Activated T-helper 1 cell treated with anti-CD3 and anti-CD28 coated beads, Interleukin-2, amount 50 U/mL, for 16 hours (primary cell): ENCODE measurements at places on chromosomes 5 and 9.
A peak's percentile ranks its signal among the peaks of the same experiment; 100 is the strongest.

DNA sequence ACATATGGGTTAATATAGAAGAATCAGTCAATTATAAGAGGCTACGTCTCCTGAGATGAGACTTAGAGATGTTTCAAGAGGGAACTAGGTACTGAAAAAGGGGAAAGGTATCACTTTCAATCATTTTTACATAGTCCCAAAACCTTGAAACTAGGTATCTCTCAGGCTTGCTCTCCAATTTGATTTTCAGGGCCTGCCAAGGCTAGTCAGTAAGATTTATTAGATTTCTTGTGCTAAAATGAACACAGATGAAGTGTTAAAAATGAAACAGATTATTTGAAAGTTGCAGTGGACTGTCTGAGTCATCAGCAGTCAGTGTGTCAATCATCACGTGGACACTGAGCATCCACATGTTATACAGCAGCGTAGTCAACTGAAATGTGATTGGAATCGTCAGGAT is 591.1 kb downstream of the DTWD2 start:
- DNase-seq, result no peak

DNA sequence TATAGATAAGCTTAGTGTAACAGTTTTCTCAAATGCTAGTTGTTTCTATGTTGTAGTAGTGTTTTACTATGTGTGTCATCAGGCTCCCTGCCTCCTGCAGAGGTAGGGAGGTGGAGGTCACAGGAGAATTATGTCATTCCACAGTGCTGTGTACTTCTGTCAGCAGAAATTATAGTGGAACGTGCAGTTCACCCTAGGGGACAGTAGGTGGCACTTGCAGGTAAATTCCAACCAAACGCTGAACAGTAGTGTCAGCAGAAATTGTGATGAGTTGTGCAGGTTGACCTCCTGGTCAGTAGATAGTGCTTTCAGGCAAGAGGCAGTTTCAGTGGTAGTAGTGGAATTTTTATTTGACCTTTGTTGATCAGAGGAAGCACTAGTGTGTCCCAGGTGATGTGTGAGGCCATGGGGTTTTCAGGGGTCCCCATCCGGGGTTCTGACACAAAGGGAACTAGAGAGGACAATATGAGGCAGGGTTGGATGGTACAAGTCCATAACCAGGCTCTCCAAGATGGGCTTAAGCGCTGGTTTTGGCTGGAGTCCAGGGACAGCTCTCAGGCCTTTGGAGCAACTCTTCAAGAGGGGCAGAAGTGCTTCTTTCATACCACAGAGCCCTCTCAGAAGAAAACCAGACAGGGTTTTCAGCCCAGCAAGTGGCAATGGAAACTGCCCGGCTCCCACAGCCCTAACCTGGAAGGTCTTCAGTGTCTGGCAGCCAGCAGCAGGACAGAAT is 402.9 kb downstream of the CYLC2 start:
- DNase-seq, result no peak

- no peak for DNase-seq
Measured at GRCh38 chr5:66933066-66933465, 263.5 kb downstream of the CD180 start.

DNA sequence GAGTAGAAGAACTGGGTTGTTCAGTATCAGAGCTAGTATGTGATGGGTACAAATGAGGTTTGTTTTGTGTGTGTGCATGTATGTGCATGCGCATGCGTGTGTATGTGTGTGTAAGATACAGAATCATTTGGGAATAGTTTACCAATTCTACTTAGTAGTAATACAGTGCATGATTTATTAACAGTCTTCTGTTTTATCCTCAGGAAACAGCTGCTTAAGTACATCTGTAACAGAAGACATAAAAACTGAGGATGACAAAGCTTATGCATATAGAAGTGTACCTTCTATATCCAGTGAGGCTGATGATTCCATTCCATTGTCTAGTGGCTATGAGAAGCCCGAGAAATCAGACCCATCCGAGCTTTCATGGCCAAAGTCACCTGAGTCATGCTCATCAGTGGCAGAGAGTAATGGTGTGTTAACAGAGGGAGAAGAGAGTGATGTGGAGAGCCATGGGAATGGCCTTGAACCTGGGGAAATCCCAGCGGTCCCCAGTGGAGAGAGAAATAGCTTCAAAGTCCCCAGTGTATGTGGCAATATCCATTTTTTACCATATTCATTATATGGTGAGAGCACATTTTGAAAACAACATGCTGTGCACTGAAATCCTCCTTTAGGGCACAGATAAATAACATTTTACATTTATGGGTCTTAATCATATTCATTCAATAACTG is 228.5 kb downstream of the KDM4C start:
- no peak for DNase-seq

DNA sequence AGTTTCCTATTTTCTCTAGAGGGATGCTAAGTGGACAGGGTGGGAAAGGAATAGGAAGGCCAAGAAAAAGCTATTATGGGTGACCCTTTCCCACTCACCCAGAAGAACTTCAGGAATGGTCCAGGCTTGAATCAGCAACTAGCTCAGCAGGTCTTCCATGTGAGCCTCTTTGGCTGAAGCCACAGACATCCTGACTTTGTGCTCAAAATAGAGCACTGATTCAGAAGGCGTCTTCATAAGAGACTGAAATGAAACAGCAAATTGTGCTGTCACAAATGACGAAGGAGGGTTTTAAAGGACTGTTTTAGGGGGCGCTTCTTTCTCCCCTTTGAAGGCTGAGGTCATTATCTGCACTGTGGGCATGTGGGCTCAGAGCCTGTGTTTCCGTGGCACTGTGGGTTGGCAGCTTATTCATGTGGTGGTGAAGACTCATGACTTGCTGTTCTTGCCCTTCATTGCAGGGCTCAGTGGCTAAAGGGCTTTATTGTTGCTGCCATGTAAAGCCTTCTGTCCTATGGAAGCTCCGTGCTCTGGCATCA is 65.8 kb upstream of the NFIL3 start:
- DNase-seq, result no peak

GRCh38 chr5:131581702-131582101 is 53.3 kb downstream of the RAPGEF6 start:
- DNase-seq, result no peak

DNA sequence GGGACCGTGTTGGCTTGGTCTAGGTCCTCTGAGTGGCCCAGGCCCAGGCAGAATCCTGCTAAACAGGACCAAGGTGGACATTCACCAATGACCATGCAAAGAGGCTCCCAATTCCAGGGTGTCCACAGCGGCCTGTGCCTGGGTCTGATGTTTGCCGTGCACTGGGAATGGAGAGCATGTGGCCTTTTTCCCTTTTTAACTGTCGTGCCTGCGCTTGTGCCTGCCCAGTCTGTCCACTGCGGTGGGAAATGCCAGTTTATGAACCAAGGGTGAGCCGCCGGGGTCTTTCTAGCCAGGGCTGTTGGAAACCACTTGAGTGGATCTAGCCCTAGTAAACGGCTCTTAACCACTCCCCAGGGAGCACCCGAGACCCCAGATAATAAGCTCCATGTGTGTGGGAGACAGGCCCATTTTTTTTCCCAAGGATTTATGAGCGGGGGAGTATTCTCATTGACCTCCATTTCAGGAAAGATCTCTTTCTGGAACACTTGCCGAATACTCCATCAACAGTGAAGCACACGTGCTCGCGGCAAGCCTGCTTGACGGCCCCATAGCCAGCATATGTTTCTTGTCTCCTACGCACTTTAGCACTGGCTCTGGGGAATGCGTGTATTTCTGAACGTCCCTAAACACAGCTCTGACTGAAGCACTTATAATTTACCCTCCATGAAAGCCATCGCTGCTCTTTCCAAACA is 93.2 kb upstream of the PHYKPL start:
- no peak for DNase-seq

DNA sequence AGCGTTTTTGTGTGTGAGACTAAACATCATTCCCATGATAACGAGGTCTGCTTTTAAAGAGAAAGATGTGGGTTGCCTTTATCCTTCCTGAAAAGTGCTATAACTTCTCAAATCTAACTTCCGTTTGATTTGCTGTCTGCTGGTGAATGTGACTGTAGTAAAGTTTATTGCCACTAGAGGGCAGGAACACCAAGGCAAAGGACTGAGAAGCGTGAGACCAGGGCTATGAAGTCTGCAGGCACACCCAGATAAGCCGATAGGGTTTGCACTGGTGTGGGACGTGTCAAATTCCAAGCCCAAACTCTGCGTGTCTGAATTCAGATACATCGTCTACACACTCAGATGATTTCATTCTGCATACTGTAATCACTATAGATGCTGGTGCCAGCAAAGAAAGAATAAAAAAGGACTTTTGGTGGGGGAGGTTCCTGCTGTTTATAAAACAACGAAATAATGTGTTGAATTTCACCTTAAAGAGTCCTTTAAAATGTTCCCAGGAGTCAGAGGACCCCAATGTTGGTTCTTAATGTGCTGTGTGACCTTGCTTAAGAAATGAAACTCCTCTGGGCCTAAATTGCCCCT is 87.2 kb downstream of the PTTG1 start:
- DNase-seq, result peak; percentile 34

DNA sequence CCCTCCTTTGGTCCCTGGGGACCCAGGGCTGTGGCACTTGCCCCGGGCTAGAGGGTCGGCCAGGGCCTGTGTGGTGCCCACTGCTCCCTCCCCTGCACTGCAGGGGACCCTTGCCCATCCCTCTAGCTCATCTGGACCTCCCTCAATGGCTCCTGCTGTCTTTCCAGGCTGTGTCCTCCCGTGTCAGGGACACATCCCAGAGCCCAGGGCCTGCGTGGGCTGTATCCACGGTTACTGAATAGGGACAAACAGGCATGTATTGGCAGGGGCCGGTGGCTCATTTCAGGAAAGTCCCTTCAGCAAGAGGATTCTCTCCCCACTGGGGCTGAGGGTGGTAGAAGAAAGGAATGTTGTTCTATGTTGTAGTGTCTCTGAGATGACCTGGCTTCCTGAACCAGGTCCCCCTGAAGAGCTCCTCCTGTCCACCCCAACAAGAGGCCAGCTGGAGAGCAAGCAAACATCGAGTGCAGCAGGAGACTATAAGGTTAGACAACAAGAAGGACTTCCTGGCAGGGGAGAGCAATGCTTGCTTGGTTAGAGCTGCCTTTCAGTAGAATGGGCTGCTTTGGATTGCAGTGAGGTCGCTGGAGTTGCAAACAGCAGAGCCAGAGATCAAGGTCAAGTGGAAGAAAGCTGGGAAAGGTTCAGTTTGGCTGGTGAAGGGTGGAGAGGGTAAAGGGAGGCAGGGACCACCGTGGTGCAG is 1.0 kb upstream of the CRB2 start:
- DNase-seq, result no peak

- DNase-seq, result no peak
Measured at GRCh38 chr9:19642256-19642655, 146.6 kb downstream of the SLC24A2 start.

- no peak for DNase-seq
Measured at GRCh38 chr5:88142636-88142885, 126.1 kb downstream of the TMEM161B start.

DNA sequence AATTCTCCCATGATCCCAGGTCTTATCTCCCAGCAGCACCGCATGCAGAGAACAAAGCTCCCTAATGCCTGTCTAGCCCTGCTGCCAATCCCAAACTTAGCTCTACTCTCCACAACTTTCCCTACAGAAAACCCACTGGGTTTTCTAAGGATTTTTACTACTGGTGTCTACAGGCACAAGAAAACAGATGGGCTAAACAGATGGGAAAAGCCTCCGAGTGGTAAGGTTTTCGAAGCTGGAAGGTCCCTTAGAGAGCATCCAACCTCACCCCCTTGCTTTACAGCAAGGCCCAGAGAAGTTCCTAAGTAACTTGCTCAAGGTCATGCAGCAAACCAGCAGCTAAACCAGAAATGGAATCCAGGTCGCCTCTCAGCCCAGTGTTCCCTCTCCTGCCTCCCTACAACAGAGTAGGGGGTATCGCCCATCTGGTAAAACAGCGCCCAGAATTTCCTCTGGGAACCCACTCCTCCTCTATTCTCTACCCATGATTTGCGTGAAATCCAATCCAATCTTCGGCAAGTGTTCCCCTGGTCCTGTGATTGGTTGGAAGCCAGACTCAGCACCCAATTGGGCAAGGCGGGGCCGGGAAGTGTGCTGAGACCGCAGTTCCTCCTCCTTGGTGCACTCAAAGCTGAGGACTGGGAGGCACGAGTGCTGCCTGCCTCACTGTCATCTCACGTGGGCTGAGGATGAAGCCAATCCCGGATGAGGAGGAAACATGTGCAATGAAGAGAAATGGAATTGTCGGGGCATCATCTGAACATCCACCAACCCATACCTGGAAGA is 20.8 kb downstream of the CPLX2 start:
- DNase-seq, result no peak

GRCh38 chr5:151016700-151017099 is 3.7 kb upstream of the GPX3 start:
- no peak for DNase-seq

- no peak for DNase-seq
Measured at GRCh38 chr5:169139480-169140050, 161.4 kb downstream of the SLIT3 start.

GRCh38 chr5:139808481-139809330 is 13.1 kb downstream of the PSD2 start:
- DNase-seq, result no peak

DNA sequence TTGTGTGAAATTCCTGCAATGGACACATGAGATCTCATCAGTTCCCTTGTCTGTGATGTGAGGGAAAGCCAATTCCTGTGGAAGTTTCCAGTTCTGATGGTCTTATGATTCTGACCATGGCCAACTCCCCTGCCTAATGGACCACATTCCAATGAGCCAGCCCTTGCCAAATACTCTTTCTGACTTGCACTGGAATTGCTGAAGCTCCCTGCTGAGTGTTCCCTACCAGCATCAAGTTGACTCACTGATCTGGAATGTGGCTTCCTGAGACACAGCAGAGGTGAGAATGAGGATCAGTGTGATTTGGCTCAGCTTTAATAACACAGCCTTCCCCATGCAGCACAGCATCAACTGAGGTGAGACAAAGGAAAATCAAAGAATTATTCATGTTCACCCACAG is 427.8 kb downstream of the KDM4C start:
- no peak for DNase-seq

- no peak for DNase-seq
Measured at GRCh38 chr5:617896-618295, 5.8 kb downstream of the CEP72 start.

- peak; percentile 22 for DNase-seq
Measured at GRCh38 chr5:177132136-177133095, 1.2 kb upstream of the NSD1 start.

- DNase-seq, result no peak
Measured at GRCh38 chr5:149210968-149211490, 60.6 kb upstream of the AFAP1L1 start.

DNA sequence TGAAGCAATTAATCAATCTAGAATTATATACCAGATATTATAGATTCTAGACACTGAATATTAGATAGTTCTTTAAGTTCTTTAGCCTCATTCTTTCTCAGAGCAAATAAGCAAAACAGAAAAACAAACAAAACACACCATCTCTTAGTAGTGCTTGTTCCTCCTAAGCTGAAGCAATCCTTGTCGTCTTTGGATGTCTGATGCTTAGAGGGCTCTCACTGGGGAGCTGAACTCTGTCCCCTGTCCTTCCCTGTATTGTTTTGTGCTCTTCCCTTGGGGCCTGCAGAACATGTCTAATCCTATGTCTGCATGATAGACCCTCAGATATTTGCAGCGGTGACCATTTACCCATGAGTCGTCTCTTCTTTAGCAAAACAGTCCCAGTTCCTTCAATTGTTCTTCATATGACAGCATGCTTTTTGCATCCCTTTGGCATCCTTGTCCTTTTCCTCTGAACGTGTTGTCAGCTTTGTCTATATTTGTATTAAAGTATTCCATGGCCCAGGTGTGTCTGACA is 114.3 kb downstream of the ARHGEF28 start:
- DNase-seq, result no peak

GRCh38 chr9:129752900-129753729 is at the start of gene PTGES:
Gene PTGES (minus strand): TSS chr9:129753042. CDS start chr9:129753012, 30 bp downstream.
- DNase-seq, result no peak

- no peak for DNase-seq
Measured at GRCh38 chr5:956941-957747, 51.5 kb upstream of the NKD2 start.
